Hematopoietic multipotent progenitor cell (in vitro differentiated cells): ENCODE measurements at places on chromosomes 7 and 10. TPM values are rescaled to one million over a fixed set of nuclear protein-coding genes. Genes with fewer than 3 reads are reported as not detected.

Gene CCL24
- not detected for total RNA-seq

Gene HMX3
- total RNA-seq = not detected

Gene MMP21
- total RNA-seq = not detected

Gene IFIT2
- 3.0 TPM for total RNA-seq

Gene TLX1
- total RNA-seq = not detected

Gene COBL
- 0.27 TPM for total RNA-seq

Gene DKK1
- 0.27 TPM for total RNA-seq

Gene NME8
- 0.27 TPM for total RNA-seq

Gene ARHGAP22
- total RNA-seq = 67.3 TPM

Gene GPR141
- 33.9 TPM for total RNA-seq

Gene STOX1
- 0.54 TPM for total RNA-seq

Gene FGL2
- total RNA-seq = 2.7 TPM

Gene ZNF786
- total RNA-seq = 13.2 TPM

Gene JMJD1C
- total RNA-seq = 177 TPM

Gene ZNF239
- 1.1 TPM for total RNA-seq

GRCh38 chr10:93300288-93300917, 181.7 kb downstream of the MYOF start:
- no peak for DNase-seq

DNA sequence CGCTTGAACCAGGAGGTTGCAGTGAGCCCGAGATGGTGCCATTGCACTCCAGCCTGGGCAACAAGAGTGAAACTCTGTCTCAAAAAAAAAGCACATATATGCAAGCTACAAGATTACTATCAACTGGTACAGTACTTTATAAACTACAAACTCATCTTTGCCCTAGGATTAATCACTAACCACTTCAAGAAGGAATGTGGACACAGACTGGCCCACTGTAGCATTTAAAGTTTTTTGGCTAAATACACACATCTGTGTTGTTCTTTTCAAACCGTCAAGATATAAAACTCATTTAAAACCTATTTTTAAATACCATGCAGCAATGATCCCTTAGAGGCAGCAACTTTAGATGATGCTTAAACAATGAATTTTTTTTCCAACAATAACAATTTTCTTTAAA, 205.4 kb downstream of the IMMP2L start:
- no peak for DNase-seq

GRCh38 chr7:134034652-134035051, 92.5 kb upstream of the LRGUK start:
- DNase-seq = no peak

DNA sequence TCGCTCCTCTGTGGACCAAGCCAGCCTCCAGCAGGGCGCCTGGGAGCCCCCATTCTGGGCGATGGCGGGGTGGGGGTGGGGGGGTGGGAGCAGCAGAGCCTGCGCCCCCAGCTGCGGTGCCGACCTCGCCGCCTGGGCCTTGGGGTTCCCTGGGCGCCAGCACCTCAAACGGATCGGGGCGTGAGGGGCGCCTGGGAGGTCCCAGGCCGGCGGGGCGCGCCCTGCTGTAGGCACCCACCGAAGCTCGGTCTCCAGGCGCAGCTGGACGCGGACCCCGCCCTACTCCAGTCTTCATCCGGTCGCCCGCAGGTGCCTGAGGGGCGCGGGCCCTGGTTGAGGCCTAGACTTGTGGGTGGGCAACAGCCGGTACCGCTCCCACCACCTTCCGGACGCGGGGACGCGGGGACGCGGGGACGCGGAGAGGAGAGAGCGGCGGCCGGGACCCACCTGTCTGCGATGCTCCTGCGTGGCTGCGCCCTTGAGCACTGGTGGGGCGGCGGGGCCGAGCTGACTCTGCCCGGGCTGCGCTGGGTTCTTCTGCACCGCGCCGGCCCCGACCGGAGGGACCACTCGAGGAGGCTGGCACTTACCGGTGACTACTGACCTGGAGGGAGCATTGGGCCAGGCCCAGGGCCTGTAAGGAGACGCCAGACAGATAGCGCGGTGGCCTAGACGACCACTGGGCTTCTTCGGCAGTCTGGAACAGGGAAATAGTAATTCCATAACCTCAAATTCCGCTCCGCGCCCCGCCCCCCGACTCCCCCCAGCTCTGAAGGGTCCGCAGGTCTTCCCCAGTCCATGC, 5.5 kb upstream of the KCP start:
- DNase-seq = no peak

GRCh38 chr10:95832216-95833041, 75.3 kb upstream of the CC2D2B start:
- DNase-seq = peak; percentile 68

GRCh38 chr7:3835109-3835508, 534.1 kb downstream of the SDK1 start:
- DNase-seq = no peak

- DNase-seq = no peak
Measured at GRCh38 chr10:5089865-5090264, 4.3 kb upstream of the AKR1C3 start.

DNA sequence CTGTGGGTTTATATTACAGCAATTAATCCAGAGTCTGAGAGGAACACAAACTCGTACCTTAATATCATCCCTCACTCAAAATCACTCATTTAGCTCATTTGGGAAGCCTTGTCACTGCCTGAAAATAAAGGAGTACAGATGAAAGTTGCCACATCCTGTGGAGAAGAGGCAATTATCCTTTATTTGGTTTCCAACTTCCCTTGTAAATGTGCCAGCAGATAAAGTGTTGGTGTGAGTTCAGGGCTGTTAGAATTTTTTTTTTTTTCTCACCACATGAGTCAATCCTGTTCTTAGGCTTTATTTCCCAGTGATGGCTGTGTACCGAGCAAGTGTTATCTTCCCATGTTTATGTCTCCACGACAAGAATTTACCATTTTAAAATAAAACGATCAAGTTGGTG, 99.0 kb upstream of the SMIM30 start:
- DNase-seq = no peak

- no peak for DNase-seq
Measured at GRCh38 chr10:78803710-78804109, 265.1 kb upstream of the ZMIZ1 start.

GRCh38 chr10:21488246-21488956, 37.1 kb downstream of the SKIDA1 start:
- no peak for DNase-seq

DNA sequence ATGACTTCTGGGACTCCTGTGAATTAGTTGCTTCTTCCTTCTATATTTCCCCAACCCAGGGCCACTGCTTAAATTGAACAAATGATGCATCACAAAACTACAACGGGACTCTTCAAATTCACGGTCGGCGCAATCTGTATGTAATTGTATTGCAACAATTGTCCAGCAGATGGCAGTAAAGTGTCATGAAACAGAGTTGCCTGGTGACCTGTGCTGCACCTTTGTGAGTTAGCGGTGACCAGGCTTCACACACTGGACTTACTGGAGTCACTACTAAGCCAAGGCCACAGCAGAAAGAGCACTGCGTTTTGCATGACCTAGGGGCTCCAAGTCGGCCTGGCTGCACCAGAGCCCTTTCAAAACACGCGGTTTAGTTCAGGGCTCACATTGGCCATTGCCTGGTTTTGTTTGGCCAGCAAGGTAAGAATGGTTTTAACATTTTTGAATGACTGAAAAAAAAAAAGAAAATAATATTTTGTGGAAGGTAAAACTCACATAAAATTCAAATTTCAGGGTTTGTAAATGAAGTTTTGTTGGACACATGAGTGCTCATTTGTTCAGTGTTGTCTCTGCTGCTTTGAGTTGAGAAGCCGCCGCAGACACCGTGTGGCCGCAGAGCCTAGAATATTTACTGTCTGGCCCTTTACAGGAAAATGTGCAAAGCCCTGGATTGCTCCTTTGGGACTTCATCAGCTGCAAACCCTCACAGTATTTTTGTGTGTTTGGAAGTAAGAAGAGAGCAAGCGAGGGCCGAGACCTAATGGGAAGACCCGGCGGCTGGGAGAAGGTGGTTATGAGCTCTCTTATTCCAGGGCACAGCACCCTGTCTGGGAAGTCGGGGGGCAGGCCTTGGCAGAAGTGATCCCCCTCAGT, 23.2 kb upstream of the ZNF32 start:
- DNase-seq = peak; percentile 76

DNA sequence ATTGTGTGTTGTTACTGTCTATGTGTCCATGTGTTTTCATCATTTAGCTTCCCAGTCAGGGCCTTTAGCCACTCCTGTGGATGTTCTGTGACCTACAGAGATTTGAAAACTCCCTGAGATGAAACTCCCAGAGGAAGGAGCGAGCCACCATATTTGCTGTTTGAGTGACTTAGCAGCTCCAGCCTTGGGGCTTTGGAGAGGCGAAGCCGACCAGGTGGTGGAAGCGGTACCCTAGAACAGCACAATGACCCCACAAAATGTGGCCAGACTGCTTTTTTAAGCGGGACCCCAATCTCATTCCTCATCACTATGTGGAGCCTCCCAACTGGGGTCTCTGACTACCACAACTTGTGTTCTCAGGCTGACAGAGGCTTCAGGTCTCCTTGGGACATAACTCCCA, 323.9 kb upstream of the KCND2 start:
- no peak for DNase-seq

DNA sequence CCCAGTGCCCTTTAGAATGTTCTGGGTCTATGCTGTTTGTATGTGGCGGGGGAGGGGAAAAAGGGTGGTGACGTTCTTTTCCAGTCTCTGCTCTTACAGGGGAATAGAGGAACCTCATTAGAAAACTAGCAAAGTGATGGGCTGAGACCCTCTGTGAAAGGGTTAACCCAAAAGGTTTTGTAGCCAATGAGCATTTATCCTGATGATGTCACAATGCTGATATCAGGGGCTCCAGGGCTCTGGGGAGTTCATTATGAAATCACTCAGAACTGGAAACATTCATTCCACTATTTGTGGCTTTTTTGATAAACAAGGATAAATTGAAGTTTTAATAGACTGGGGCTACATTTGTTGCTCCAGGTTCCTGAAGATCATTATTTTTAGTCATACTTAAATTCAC, 71.7 kb downstream of the ARID5B start:
- DNase-seq = no peak

- no peak for DNase-seq
Measured at GRCh38 chr10:28396331-28396730, 93.5 kb upstream of the MPP7 start.

- DNase-seq = no peak
Measured at GRCh38 chr10:21300551-21300950, 224.9 kb downstream of the SKIDA1 start.

DNA sequence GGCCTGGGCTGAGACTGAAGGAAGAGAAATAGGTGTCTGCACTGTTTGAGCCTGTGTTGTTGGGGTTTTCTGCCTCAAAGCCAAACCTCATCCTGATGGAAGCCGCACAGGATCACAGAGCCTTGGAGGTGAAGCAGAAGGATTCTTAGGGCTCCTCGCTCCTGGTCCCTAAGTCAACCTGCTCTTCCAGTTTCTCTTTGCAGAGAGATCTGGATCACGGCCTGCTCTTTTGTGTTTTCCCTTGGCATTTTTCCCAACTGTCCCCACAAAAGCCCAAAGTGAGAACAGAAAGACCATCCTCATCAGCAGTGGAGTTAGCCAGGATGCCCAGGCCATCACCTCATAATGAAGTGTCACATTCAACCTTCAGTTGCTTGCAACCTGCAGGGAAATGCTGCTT, 20.3 kb upstream of the PPIA start:
- no peak for DNase-seq

GRCh38 chr7:100764841-100765240, 31.4 kb downstream of the ZAN start:
- DNase-seq = no peak

DNA sequence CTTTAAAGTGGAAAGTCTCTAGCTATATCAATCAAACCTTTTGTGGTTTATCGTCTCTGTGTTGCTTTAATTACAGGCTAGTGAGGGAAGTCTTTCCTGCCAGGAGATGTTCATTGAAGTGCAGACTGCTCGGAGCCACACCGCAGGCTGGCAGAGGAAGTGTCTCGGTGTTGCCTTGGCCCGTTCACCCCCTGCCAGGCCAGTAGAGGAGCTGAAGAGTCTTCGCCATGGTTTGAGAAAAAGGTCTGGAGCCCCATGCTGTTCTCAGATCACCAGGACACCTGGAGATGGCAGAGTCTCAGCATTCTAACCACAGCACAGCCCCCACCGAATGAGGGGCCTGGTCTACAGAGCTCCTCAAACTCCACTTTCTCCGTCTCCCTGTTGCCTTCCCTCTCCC, 275.9 kb upstream of the PLPP4 start:
- no peak for DNase-seq

- DNase-seq = no peak
Measured at GRCh38 chr7:38327637-38328036, 54.2 kb upstream of the TARP start.

- DNase-seq = no peak
Measured at GRCh38 chr7:39624442-39624807, 1.1 kb downstream of the RALA start.

- no peak for DNase-seq
Measured at GRCh38 chr10:77079592-77080300, 557.9 kb downstream of the KCNMA1 start.

- peak; percentile 35 for DNase-seq
Measured at GRCh38 chr7:106731646-106732444, 70.9 kb upstream of the CCDC71L start.
